CD4-positive, alpha-beta T cell treated with Interleukin-6 at 100 ng/mL for 8 hours (primary cell): ENCODE measurements at places on chromosomes 12 and 14.

DNA sequence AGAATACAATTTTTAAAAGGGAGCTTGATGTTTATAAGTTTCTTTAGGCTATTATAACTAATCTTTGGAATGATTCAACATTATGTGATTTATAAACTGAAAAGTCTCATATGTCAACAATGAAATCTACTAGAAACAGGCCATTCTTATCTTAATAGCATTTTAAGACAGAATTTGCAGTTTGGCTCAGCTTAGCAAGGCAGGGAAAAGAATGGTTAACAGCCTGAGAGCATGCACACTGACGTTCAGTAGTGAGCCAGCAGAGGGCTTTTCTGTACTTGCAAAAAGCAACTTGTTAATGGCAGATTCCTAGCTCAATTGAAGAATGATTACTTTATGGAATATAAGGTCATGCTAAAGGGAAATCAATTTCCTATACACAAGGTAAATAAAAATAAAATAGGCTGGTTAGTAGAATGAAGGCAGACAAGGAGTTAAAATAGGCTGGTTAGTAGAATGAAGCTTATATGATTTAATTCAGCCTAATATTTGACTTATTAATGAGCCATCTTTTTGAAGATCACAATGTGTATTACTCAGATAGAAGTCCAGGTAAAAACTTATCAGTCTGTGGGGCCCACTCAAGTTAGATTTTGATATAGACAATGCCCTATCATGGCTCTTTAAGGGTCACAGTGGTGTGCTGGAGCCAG lies 95.9 kb downstream of the OTOGL start:
- no peak for DNase-seq

- DNase-seq, result no peak
Measured at GRCh38 chr14:32648434-32648833, 290.2 kb upstream of the NPAS3 start.

DNA sequence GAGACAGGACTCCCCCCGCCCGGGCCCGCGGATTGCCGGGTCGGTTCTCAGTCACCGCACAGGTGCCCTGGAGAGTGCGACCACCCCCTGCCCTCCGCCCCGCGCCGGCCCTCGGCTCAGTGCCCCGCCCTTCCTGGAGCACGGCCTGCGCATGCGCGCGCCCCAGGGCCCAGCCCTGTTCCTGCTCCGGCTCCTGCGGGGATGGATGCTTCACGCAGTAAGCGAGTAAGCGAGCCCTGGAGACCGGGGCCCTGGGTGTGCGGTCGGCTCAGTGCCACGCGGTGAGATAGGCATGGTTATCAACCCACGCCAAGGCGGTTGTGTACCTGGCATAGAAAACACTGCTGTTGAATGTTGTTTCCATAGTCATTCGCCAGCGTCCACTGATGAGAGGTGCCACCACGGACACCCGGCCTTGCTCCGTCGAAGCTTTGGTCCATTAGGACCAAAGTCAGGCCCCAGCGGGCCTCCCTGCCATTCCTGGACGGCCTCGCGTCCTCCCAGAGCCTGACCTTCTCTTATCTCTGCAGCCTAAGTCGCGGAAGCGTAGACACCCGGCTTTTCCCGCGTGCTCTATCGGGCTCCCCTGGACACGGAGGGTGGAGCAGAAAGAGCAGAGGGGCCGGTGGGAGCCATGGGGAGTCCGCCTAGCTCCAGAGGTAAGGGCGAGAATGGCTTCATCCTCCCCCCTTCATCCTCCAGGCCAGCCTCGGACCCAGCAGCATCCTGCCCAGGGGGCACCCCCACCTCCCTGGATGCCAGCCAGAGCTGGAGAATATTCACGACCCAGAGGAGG lies 90.6 kb downstream of the PAPOLA start:
- peak; percentile 62 for DNase-seq

DNA sequence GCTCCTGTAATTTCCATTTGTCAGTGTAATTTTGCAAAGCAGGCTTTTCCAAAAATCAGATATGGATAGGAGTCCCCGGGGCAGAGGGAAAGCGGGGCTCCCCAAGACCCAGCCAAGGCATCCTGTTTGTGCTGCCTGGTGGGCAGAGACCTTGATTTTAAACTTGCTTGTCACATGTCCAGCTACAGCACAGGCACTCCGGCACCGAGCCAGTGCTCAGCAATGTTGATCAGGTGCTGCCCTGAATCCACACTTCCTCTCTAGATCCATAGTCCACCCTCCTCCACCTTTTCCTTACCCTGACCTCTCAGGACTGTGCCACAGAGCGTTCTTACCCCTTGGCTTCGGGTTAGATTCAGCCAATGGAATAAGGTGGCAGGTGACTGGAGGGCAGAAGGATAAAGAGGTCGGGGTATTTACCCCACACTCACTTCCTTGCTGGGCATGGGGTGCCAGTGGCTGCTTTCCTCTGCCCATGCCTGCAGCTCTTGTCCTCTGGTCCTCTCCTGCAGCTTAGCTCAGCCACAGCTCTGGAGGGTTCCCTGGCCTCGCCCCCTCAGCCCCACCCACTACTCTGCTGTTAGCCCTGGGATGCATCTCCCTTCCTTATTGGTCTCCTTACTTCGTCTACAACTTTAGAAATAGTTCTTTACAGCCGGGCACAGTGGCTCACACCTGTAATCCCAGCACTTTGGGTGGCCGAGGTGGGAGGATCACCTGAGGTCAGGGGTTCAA lies 80.1 kb downstream of the IRF2BPL start:
- no peak for DNase-seq

GRCh38 chr12:111686574-111687105 lies 787 bp downstream of the ACAD10 start:
- no peak for DNase-seq

DNA sequence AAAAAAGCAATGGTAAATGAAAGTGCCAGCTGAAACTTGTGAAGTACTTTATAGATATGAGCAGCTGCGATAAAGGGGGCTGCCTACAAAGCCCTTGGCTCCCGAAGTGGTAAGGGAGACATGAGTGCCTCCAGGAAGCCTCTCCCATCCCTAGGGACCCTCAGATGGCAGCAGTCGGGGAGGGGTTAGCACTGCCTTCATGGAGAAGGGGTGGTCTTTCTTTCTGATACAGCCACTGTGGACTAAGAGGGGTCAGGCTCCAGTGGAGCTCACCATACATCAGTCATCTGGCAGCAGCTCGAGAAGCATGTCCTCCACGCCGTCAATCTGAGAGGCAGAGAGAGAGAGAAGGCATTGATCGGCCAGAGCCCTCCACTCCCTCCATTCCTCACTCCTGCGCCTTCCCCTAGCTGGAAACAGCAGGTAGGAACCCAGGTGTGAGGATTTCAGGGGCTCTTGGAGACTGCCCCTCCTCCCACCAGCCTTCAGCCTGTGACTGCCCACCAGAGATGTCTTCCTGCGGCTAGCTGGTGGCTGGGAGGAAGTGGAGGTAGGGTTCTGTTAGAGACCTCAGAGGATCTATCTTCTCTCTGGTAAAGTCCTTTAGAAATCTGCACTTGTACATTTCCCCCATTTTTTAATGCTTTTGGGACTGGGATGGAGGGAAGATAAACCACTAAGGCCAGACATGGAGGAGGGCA lies 2.3 kb downstream of the TCL1A start:
- no peak for DNase-seq

GRCh38 chr12:77007476-77007875 lies 57.9 kb downstream of the E2F7 start:
- DNase-seq, result no peak

DNA sequence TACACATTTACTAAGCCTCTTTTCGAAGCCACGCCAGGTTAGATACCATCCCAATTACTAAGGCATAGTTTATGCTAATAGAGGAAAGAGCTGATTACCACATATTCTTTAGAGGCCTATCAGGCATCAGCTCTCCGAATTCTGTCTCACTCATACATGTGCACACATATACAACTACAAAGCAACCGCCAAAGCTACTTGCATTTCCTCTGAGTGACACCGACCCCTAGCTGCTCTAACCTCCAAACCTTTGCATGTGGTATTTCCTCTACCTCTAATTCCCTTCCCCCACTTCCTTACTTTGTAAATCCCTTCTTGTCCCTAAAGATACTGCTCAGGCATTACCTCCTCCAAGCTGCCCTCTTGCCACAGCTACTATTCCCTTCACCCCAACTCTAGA lies 107.2 kb downstream of the DUSP6 start:
- peak; percentile 64 for DNase-seq

DNA sequence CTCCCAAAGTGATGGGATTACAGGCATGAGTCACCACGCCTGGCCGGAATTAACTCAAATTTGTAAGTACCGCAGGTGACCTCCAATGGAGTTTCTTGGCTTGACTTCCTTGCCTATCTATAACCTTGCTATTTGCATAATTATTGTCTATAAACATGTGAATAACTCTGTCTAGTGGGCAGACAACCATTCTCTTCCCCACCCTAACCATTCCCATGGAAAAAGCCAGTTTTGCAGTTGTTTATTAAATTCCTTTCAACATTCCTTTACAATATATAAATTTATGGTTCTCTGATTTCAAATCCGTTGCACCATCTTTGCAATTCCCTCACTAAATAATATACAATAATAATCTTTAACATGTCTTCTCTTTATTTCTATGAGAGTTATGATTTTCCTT lies 61.0 kb upstream of the ZDHHC17 start:
- DNase-seq, result no peak

DNA sequence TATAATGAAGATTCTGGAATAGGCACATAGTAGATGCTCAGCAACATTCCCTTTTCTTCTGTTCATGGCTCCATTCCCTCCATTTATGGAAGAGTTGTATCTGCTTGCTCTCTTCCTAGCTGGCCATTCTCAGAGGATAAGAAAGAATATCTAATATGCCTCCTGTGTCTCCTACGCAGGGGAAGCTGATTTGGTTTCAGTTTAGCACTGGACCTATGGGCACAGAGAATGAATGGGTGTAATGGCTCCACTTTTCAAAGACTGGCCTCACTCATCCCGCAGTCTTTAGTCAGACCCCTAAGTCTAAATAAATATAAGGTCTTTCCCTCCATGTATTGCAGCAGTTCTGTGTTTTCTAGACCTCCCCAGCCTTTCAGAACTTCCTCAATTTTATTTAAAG lies 2.0 kb downstream of the PKP2 start:
- no peak for DNase-seq

DNA sequence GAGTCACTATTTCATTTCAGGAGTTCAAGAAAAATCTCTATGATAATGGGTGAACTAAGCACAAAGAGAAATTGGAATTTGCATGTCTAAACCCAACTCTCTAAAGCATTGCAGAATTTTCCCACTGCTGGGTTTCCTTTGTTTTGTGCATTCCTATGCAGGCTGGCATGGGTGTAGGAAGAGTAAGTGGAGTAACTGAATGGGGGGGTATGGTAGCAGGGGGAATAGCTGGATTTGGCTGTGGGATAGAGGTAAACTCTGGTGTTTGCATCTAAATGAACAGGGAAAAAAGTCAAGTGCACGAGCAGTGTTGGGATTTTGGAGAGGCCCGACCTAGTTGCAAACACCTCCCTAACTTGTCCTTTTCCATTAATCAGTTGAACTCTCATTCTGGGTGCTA lies 159.1 kb downstream of the ANO4 start:
- no peak for DNase-seq

GRCh38 chr12:130644146-130644545 lies 72.0 kb downstream of the RIMBP2 start:
- DNase-seq, result no peak

- peak; percentile 60 for DNase-seq
Measured at GRCh38 chr14:24692382-24693352, 58.7 kb upstream of the GZMB start.

DNA sequence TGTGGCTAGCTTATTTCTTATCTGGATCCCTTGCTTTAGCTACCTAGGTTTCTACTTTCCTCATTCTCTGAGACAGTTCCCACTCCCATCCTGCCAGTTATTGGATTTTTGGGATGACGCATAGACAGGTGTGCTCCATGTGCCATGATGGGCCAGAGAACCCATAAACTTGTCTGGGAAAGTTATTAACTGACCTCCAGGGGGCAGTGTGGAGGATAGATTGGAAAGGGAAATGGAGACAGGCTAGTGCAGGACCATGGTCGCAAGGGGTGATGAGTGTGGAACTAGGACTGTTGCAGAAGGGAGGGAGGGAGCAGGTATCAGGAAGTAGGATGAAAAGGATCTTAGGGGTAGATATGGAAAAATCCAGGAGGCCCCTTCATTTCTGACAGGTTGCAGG lies 80.3 kb downstream of the ESRRB start:
- DNase-seq, result no peak

- DNase-seq, result no peak
Measured at GRCh38 chr14:23252420-23253333, 14.9 kb downstream of the RNF212B start.

DNA sequence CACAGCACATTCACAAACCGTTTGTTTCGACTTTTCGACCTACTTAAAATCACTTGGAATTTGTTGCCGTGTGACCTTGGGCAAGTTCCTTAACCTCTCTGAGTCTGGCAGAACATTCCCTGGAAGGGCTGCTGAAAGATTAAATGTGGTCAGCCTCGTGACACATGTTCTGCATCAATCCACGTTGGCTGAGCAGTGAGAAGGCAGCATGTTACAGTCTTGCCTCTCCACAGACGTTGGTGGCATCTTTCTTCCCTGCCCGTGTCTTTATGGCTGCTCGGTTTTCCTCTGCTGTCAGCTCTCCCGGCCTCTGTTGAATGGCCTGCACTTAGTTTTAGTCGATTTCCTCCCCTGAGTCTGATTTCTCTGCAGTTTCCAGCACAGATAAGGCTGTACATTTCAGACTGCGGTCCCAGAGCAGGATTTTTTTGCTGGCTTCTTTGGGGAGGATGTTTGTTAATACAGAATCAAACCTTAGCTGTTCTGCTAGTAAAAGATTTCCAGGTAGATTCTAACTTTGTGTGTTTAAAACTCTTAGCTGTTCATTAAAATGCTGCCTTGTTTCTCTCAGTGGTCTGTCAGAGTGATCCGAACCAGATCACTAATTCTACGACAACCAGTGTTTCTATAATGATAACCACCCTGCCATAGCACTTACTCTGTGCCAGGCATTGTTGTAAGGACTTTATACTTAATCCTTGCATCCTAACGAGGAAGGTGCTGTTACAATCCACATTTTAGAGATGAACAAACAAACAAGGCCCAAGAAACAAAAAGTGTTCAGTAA lies 217.1 kb downstream of the CHST11 start:
- DNase-seq, result no peak

DNA sequence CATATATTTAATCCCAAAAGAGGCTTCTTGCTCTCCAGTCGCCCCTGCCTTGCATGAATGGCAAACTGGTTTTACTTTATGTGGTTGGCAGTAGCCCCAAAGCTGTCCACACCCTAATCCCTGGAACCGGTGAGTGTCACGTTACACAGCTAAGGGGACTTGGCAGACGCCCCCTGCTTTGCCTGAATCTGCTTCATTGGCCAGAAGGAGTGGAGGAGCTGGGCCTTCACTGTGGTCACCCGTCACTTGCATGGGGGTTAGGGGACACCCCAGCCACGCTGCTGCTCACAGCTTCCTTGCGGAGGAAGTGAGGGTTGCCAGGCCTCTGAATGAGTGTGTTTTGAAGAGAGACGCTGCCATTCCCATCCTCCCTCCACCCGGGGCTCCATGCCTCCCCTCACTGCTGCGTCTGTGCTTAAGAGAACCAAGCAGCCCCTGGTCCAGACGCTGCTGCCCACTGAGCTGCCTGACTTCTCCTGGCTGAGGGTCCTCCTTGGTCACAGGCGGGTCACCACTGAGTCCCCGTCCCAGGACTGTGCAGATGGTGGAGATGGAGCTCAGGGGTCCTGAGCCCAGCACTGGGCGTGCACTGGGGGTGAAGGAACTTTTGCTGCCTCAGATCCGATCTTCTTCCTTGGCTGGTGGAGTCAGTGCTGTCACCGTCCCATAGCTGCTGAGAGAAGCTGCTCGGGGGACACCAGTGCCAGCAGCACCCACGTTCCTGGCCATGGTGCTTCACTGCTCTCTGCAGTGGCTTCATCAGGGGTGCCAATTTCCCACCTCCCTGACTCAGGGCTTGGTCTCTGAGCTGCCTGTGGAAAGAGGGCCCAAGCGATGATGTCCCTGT lies 39.8 kb downstream of the GALNT9 start:
- no peak for DNase-seq
